ENCODE measurements at places on chromosomes 3 and 15.

- no peak for DNase-seq
Observed at GRCh38 chr3:135412475-135412874, 553.1 kb upstream of the PPP2R3A start.

GRCh38 chr15:79027532-79028410 lies 62.8 kb downstream of the RASGRF1 start:
- no peak for DNase-seq

DNA sequence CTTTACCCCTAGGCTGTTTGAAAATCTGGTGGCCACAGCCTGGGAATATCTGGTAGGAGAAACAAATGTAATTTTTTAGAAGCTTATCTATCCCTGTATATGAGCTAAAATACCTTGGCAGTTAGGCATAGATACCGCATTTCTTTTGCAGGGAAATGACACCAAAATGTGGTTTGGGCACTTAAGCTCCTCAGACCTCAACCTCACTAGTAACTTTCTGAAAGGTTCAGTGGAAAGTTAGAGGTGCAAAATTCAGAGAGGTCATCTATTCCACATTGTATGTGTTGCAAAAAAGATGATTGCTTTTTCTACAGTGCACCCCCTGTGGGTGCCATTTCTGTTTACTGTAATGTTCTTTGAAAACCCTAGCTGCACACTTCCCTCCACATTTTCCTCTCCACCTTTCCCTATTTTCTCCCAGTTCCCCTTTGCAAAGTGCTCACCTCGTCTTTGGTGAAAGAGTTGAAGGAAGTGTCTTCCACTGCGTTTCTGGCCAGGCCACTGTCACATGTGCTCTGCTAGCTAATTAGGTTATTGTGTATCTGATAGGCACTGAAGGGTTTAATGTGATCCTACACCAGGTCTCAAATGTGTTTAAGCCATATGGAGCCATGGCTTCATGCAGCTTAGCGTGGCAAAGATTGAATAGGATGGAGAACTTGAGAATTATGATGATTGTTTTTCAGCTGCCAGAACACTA lies 1.3 kb downstream of the SACM1L start:
- peak; percentile 3 for DNase-seq

DNA sequence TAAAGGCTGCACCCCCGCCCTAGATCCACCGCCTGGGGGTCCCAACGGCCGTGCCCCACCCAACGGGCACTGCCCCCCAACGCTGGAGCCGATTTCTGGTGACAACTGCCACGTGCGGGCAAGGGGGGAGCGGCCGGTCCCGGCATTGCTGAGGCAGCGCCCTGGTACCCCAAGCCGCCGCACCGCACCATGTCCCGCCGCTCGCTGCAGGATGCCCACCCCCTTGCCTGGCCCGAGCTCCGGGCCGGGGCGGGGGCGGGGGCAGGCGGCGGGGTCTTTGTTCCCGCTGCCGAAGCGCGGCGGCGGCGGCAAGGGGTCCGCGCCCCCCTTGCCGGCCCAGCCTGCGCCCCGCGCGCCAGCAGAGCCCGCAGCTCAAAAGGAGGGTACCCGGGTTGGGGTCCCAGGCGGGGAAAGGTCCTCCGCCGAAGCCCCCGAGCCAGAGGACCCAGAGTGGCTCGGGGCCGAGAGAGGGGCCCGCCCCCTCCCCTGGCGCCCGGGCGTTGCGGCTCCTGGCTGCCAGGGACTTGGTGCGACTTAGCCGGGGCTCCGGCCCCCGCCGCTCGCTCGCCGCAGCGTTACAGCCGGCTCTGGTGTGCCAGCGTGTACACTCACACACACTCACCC lies 678 bp downstream of the SEMA7A start:
- DNase-seq = peak; percentile 71

DNA sequence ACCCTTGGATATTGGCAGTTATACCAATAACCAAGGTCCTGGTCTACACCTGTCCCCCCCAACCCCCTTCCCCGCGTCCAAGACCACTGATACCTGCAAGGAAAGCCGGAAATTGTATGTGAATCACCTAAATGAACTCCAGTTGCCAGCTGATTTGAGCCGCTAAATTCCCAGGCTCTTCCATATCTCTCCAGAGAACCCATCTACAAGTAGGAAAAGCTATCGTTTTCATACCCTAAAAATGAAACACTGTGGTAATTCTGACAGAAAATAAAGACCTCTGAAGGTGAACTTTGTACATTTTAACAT lies 114.2 kb upstream of the ICE2 start:
- no peak for DNase-seq

DNA sequence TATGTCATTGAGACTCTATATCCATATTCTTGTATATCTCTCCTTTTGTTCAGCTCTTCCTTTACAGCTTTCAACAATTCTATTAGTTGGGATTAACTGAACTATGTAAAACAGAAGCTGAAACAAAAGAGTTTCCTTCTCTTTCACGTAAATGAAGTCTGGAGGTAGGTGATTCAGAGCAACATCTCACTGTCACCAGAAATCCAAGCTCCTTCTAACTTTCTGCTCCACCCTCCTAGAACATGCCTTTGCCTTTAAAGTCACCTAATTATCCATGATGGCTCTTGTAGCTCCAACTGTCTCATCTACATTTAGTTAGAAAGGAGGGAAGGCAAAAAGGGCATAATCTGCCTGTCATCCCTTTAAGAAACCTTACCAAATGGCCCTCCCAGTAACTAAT lies 458.2 kb upstream of the MDFIC2 start:
- no peak for DNase-seq

DNA sequence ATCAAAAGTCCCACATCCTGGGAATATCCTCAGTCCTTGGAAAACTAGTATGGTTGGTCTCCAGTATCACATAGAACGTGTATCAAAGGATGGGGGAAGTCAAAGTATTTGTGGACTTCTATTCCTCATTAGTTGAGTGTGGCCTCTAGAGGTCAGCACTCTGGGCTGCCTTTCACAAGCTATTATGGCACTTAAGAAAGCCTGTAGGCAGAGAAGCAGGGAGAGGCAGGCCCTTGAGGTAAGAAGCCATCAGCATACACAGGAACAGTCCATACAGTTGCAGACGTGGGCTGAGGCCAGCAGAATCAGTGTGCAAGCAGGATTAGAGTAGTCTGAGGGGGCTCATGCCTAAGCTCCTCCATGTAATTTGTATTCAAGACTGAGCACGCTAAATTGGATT lies 341.7 kb downstream of the CLSTN2 start:
- no peak for DNase-seq

DNA sequence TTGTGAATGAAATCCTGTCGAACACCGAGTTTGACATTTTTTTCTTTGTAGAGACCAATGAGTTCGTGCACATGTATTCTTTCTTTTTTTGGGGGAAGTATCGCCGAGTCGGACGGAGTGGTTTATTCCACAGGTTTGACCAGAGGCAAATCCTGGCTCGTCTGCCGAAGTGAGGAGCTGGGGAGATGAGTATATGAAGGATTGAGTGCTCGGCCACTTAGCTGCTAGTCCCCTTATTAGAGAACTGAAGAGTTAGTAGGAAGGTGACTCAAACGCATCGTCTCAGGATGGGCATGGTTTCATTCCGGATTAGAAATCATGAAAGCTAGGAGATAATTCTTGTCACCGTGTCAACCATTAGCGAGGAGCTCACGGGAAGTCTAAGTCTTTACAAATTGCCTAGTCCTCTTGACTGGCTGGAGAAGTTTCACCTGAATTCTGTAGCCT lies 154.7 kb upstream of the GOLIM4 start:
- DNase-seq = no peak

DNA sequence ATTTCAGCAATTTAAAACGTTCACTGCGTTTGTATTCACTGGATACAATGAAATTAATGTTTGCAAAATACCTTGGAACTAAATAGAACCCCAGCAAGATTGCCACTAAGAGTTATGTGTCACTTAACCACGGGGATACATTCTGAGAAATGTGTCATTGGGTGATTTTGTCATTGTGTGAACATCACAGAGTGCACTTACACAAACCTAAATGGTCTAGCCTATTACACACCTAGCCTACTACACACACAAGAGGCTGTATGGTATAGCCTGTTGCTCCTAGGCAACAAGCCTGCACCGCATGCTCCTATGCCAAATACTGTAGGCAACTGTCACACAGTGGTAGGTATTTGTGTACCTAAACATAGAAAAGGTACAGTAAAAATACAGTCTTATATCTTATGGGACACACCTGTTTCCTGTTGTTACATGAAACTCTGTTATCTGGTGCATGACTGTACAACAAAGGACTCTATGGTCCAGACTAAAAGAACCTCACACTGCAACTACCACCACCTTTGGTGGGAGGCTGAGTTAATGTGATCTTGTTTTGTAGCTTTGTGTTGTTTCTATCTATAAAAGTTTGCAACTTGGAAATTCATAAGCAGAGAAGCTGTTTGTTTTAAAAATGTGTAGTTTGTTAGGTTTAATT lies 92.2 kb upstream of the NTRK3 start:
- no peak for DNase-seq

DNA sequence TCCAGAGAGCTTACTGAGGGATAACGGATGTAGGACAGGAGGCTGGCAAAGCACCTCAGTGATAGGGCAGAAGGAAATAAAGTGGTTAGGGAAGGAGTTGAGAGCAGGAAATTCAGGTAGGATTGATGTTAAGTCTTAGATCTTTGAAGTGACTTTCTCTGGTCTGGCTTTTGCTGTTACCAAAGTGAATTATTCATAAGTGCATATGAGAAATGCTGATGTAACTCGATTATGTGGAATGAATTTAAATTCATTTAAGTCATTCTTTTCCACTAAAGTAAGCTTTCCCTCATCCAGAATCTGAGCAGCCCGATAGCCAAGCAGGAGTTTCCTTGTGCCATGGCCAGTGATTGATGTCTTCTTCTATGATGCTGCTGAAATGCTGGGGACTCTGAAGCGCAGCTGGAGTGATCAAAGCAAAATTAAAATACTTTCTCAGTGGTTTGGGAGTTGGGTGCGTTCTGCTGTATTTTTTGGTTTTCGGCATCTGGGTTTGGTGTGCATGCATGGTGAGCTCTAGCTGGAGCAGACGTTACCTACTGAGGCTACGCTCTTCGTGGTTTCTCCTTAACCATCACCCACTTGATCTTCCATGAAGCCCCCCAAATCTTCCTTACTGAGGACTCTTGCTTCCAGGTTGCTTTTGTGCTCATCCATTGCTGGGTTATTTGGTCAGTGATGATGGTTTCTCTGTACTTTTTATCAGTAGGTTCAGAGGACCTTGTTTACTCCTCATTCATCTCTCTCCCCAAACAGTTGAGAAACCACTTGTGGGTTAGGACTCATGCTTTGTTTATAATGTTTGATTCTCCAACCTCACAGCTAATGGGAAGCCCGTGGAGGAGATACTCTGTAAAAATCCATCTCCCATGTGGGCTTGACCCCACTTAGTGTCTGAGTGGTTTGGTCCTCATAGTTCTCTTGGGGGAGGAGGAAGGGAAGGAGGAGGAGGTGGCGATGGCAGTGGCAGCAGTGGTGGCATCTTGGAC lies 72.5 kb downstream of the IGF1R start:
- no peak for DNase-seq

- no peak for DNase-seq
Observed at GRCh38 chr3:152190636-152191183, 78.0 kb upstream of the MBNL1 start.

DNA sequence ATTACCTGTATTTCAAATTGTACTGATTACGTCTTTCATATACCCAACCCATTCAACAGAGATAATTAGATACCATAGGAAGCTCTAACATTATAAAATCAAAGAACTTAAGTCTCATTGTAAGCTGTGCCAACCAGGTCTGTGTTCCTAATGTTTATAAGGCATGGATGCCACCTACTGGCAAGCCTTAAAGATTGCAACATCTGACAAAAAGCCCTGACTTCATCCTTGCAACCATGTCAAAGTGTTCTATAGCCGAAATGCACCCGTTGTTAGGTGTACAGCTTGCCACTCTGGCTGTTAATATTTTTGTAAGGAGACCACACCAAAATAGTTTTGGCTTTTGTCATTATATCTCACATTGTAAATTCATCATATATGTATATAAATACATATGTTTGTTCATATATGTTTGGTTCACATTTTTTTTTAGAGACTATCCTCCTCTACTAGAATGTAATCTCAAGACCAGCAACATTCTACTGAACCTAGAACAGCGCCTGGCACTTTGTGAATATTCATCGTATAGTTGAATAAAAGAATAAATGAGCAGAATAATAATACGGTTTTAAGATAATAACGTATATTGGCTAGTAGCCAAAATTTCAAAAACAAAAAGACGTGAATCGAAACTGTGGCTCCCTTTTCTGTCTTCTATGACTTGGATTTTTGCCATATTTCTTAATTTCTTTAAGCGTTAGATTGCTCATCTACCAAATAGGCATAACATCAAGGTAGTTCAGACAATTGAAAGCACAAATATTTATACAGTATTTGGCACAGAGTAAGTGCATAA lies 258.1 kb downstream of the TBL1XR1 start:
- peak; percentile 71 for DNase-seq

- no peak for DNase-seq
Observed at GRCh38 chr3:103195216-103195615, 760.4 kb downstream of the ZPLD1 start.

GRCh38 chr3:53819163-53819868 lies 26.9 kb downstream of the CHDH start:
- DNase-seq = no peak

GRCh38 chr3:127124120-127124519 lies 68.8 kb upstream of the PRR23E start:
- no peak for DNase-seq

Measured in NCI-H526 (cell line).